ENCODE measurements at places on chromosomes 13 and 19.

DNA sequence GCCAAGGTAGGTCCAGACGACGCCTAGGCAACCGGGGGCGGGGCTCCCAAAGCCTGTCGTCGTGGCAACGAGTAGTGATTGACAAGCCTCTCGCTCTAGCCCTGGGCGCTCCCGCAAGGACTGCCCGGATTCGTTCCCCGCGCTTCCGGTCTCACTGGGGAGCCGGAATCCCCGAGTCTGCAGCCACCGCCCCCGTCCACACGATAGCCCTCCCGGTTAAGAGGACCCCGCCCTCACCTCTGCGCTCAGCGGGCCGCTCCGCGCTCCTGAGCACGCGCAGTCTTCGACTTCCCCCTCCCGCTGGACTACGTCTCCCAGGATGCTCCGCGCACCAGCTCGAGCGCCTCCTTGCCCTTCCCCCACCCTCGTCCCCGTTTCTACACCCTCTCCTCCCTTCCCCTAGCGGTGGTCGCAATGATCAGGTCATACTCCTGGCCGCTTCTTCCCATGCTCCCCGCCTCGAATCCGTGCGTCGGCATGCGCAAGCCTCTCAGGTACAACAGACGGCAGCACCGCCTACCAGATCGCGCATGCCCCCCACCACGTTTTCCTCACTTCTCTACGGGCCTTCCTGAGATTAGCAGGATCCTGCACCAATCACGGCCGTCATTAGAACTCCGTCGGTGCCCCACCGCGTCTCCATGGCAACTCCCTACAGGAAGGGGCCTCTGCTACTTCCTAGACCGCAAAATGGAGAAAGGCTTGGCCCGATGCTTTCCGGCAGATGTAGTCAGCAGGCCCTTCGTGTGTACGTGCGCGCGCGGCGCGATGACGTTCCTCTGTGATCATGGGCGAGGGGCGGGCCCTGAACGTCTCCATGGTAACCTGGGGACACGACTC, at the start of gene MZF1:
Gene MZF1, minus strand, starts transcription at position 518 of the 840 bp plus-strand sequence. CDS start 1,946 bp downstream, outside the sequence.
- no peak for DNase-seq

DNA sequence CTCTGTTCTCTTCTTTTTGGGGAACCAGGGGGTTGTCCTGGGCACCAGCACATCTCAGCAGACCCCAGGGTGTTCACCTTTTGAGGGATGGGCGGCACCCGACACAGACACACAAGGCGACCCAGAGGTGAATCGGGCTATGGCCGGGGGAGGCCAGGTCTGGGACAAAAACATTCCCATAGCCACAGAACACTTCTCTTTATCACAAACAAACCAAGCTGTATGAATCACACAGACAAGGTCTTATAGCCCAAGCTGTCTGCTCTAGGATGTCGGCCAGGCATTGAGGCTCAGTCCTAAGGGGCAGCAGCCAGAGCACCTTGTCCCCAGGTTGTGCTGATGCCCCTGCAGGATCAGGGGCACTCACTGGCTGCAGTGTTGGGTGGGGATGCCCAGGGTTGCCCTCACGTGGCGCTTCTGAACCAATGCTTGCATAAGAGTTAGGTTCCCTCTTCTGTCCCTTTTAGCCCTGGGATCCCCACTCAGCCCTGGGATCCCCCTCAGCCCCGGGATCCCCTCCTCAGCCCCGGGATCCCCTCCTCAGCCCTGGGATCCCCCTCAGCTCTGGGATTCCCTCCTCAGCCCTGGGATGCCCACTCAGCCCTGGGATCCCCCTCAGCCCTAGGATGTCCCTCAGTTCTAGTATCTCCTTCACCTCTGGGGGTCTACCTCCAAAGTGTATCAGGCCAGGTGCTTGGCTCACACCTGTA, 26.9 kb downstream of the MAU2 start:
- no peak for DNase-seq

GRCh38 chr19:803686-804418, 6.6 kb downstream of the PTBP1 start:
- DNase-seq, result no peak

DNA sequence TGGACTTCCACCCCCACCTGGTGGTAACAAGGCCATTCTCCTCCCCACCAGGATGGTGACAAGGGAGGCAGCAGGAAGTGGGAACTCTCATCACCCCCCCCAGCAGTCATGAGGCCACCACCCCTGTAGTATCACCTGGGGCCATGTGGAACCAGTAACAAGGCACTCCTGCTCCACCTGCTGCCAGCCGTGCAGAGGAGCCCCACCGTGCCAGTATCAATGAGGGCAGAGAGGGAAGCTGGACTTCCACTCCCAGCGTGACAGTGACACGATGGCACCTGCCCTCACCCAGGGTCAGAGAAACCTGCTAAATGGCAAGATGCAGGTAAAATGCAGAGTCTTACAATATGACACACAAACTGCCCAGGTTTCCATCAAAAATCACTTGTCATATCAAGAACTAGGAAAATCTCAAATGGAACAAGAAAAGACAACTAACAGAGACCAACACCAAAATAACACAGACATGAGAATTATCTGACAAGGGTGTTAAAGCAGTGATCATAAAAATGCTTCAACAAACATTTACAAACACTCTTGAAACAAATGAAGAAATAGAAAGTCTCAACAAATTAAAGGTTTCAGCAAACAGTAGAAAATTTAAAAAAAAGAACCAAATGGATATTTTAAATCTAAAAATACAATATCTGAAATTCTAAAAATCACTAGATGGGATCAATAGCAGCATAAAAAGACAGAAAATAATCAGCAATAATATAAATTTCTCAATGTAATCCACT, 9.1 kb upstream of the SPACA7 start:
- no peak for DNase-seq

GRCh38 chr19:30222992-30223865, 149.0 kb upstream of the ZNF536 start:
- DNase-seq, result no peak

DNA sequence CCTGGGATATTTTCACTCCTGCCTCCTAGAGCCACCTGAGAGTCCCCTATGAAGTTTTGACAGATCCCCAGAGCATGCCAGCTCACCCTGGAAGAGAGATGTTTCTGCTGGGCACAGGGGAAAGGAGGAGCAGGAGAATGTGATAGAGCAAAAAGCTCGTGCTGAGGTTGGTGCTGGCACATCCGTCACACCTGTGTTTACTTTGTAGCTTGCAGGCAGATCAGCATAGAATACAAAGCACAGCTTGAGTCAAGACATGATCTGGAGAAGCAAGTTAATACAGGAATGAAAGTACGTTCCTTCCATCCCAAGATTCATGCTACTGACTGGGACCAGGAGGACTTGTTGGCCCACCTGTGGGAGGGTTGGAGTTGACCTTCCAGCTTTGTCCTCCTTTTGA, 46.1 kb downstream of the HSPH1 start:
- no peak for DNase-seq

GRCh38 chr19:15422296-15423075, 3.7 kb upstream of the AKAP8L start:
- no peak for DNase-seq

GRCh38 chr19:16293118-16294091, 31.2 kb upstream of the KLF2 start:
- DNase-seq, result no peak

Data from NCI-H2029 treated with DMSO at 0.1 percent for 48 hours (cell line).